ENCODE measurements at places on chromosomes 12 and 14.

GRCh38 chr12:117330441-117331113 lies 30.8 kb downstream of the NOS1 start:
- DNase-seq, result no peak

DNA sequence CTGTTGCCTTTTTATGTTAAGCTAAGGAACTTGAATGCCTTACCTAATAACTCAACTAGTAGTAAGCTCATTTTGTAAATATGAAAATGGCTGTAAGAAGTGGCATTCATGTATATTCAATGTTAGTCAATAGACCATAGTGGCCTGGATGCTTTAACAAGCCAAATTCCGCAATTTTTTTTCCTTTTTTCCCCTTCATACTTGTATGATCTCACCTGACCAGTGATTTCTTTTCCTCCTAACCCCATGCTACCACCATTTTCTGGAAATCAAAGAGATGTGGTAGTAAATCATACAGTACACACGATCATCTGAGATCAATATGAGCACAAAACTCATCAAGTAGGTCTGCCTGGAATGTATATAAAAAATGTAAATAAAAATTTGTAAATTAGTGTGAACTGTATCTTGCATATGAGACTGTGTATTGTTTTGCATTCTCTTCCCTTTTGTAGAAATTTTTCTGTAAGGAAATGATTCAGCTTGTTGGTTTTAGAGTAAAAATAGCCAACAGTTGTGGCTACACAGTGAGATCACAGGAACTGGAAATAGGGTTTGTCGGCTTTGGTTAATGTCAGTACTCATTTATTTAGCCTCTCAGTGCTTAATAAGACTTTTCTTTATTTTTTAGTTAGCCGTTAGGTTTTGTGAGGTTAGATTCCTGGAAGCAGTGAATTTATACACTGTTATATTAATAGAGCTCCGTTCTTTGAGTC lies 62.5 kb downstream of the ETNK1 start:
- DNase-seq, result no peak

- DNase-seq, result no peak
Measured at GRCh38 chr14:74891870-74892269, 10.2 kb downstream of the DLST start.

- no peak for DNase-seq
Measured at GRCh38 chr12:72511906-72512305, 239.7 kb downstream of the TRHDE start.

DNA sequence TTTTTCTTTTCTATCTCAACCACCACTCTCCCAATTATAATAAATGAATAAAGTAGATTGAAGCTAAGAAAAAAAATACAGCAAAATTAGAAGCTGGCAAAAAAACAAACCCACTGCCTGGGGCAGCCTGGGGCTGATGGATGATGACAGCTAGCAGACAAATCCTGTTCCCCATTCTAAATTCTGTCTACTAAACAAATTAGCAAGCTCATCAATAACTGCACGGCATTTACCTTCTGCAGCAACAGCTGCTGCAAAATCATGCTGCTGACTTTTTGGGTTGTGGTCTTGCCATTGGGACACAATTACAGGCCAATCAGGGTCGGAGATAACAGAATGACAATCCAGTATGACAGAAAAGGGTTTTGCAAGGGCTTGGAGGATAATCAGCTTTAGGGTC lies 443.6 kb upstream of the SOX5 start:
- no peak for DNase-seq
